ENCODE measurements at places on chromosomes 5 and 9.

- no peak for DNase-seq
Measured at GRCh38 chr9:115653171-115653606, 500.4 kb upstream of the PAPPA start.

DNA sequence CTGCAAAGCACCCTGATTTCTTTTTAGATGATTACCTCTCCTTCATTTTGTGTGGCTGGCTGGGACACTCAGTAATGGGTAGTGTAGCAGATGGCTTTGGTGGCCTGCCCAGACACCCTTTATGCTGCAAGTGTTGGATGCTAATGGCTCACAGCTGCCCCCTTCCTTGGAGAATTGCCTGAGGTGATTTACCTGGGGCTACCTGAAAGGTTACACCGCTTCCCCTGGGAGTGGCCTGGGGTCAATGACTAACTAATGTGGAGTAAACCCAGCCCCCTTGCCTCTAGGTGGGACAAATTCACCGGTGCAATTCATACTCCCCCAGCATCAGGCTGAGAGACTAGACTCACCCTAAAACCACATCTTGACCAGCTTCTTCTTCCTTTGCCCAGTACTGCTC lies 23.5 kb upstream of the HAND1 start:
- no peak for DNase-seq

- DNase-seq: no peak
Measured at GRCh38 chr9:83473488-83473971, 64.7 kb downstream of the FRMD3 start.

- no peak for DNase-seq
Measured at GRCh38 chr5:158054223-158055110, 195.5 kb upstream of the CLINT1 start.

- no peak for DNase-seq
Measured at GRCh38 chr9:134518004-134518606, 123.5 kb upstream of the COL5A1 start.

DNA sequence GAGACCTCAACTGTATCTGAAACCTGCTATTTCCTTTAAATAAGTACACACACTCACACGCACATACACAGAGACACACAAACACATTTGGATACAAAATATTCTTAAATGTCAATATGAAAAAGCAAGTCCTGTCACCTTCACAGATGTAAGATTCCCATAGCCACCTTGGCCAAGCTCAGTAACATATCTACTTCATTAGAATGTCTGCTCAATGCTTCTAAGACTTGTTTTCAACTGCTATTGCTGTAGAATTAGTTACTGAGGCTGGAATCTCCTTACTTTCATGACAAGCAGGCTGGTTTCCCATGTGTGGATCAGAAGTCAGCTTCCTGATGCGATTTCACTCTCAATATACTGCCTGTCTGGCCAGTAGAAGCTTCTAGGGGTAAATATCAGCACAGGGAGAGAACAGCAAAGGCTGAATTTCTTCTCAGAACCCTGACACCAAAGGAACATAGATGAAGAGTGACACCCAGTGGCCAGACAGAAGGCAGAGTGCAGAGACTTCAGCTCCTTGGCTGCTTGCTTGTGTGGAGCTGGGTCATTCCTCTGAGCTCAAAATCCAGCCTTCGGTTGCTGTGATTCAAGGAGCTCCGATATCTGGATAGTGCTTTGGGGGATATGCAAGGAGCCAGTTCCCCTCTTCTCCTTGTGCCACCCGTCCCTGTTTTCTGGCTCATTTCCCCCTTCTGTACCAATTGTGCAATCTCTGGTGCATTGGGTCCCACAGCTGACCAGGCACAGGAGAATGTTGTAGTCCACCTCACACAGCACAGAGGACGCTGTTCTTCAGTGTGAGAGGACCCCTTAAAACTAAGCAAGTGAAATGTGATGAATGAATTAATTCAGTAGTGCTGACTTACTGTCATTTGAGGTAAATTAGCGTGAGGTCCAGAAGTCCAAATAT lies 26.6 kb upstream of the ABLIM3 start:
- DNase-seq: no peak

DNA sequence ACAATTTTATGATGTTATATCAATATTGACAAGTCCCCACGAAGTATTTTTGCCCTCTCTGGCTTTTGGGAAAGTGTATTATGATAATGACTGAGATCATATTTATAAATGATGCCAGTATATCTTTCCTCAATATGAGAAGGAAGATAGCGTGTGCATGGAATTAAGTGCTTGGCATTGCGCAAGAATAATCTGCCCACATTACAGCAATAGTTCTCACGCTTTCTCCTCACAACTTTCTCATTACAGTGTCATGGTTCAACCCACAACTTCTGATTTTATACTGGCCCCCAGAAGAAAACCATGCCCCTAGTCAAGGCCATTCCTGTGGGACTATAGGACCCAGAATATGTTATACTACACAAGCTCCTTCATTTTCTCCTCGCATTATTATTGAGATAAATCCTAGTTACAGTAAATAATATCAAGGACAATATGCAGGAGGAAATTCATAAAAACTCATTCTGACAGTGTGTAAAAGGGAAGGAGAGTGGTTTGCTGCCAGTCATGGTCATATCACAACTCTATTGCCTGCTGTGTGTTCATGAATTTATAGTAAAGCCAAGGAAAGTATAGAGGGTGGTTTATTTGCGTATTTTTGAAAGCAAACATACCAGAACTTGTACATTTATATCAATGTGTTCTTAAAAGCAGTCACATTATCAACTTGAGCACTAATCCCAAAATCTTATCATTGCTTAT lies 114.1 kb downstream of the PIK3R1 start:
- DNase-seq: no peak
